Cortex of kidney (tissue), 1 donor: ENCODE measurements at places on chromosomes 11 and 22.

GRCh38 chr22:25802018-25802417 is 60.0 kb downstream of the MYO18B start:
- DNase-seq: no peak

GRCh38 chr11:70631624-70632047 is 233.3 kb downstream of the CTTN start:
- no peak for DNase-seq

GRCh38 chr11:91742155-91742554 is 482.5 kb upstream of the FAT3 start:
- no peak for DNase-seq

DNA sequence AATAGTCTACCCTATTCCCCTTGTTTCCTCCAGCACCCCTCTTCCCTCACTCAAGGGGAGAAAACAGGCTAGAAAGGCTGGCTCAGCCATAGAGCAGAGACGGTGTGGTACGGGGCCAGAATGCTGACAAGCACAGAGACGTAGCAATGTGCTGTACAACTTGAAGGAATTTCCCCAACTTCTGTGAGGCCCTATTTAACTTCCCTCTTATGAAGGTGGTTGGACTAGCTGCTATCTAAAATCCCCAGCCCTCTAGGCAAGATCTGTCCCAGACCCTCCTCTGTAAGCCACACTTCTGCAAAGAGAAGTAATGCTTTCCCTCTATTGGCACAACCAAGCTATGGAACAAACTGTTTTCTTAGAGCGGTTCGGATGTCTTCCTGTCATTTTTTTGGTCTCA is 37.8 kb downstream of the PLEKHA7 start:
- DNase-seq: no peak

- DNase-seq: no peak
Observed at GRCh38 chr11:19808076-19808911, 95.7 kb downstream of the NAV2 start.

DNA sequence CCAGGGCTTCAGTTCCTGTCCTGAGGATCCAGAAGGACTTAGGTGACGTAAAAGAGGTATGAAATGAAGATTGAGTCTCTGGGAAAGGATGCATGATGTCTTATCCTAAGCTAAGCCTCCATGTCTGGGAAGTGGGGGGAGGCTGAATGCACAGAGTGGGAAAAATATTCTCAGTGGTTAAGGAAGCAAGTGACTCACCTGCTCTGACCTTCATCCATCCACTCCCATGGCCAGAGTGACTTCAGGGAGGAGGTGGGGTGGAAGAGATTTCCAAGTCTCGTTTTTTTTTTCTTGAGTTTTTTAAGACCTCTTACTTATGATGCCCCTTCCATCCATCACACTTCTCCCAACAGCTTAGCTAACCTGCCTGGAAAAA is 32.5 kb upstream of the POLD3 start:
- DNase-seq: no peak

- DNase-seq: no peak
Observed at GRCh38 chr22:46795140-46795539, 32.7 kb downstream of the TBC1D22A start.

DNA sequence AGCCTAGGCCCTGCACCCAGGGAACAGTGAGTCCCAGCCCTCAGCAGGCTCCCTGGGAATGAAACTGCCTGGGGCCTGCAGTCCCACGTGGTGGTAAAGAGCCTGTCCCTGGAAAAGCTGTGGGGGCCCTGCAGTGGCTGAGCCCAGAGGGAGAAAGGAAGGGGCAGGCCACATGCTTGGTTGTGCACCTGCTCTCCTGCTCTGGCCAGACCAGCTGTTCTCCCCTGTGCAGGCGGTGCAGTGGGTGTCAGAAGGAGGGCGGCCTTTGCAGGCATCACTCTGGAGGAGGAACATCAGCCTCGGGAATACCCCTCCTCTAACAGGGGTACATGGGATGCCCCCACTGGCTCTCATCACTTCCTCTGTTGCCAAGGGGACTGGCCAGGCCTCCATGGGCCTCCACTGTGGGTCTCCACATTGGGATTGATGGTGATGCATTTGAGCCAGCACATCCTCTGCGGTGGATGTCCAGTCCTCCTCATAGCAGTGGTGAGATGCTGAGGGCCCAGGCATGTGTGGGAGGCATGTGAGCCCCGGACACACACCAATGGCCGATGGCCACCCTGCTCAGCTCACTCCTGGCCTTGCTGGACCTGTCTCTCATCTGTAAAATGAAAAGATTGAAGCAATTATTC is 690.4 kb downstream of the BRD1 start:
- no peak for DNase-seq

DNA sequence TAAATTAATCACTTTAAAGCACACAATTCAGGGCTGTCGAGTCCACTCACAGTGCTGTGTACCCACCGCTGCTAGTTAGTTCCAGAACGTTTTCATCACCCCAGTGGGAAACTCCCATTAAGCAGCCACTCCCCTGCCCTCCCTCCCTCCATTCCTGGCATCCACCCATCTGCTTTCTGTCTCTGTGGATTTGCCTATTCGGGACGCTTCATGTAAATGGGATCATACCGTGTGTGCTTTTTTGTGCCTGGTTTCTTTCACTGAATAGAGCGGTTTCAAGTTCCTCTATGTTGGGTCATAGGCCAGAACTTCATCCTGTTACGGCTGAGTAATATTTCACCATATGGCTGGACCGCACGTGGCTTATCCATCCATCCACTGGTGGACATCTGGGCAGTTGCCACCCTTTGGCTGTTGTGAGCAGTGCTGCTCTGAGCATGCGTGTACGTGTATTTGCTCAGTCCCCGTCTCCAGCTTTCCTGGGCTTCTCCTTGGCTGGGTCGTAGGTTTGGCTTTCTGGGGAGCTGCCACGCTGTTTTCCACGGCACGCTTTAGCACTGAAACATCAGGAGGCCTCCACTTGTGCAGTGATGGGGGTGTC is 30.1 kb downstream of the ARHGAP8 start:
- no peak for DNase-seq

GRCh38 chr11:61882879-61883278 is 8.5 kb downstream of the FADS3 start:
- DNase-seq: no peak

GRCh38 chr11:43021466-43021865 is 290.3 kb upstream of the API5 start:
- DNase-seq: no peak

DNA sequence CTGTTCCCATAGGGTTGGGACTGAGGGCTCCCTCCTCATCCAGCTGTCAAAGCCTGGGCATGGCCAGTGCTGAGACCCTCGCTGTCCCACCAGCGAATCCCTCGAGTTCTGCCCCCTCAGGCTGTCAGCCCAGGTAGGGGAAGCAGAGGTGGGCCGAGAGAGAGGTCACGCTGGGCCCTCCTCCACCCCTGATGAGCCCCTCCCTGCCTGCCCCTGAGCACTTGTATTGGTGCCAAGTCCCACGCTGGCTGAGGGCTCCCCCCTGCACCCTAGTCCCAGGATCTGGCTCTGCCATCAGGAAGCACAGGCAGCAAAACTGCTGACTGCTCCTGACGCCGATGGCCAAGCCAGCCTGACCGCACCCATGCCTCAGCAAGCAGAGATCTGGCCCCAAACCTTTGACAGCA is 3.3 kb downstream of the PRR33 start:
- no peak for DNase-seq

- DNase-seq: no peak
Observed at GRCh38 chr22:45547731-45548130, 45.0 kb downstream of the FBLN1 start.

GRCh38 chr22:22745225-22746060 is 101.0 kb downstream of the GGTLC2 start:
- DNase-seq: no peak

DNA sequence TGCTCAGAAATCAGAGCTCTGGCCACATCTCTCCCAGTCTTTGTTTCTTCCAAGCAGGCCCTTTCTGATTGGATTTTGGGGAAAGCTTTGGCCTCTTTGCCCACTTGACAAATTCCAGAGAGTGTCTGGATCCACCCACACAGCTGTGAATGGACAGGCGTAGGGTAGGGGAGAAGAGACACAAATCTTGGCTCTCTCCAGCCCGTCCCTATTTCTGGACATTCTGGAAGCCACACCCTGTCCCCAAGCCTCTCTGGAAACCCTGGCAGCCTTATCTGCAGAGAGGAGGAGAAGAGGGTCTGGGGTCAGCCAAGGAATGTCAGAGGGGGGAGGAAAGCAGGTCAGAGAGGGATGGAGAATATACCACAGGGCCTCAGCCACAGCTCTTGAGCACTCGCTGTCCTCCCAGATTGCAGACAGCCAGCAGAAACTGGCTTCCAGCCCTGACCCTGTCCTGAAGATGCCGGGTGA is 59.5 kb upstream of the WNT11 start:
- DNase-seq: no peak

DNA sequence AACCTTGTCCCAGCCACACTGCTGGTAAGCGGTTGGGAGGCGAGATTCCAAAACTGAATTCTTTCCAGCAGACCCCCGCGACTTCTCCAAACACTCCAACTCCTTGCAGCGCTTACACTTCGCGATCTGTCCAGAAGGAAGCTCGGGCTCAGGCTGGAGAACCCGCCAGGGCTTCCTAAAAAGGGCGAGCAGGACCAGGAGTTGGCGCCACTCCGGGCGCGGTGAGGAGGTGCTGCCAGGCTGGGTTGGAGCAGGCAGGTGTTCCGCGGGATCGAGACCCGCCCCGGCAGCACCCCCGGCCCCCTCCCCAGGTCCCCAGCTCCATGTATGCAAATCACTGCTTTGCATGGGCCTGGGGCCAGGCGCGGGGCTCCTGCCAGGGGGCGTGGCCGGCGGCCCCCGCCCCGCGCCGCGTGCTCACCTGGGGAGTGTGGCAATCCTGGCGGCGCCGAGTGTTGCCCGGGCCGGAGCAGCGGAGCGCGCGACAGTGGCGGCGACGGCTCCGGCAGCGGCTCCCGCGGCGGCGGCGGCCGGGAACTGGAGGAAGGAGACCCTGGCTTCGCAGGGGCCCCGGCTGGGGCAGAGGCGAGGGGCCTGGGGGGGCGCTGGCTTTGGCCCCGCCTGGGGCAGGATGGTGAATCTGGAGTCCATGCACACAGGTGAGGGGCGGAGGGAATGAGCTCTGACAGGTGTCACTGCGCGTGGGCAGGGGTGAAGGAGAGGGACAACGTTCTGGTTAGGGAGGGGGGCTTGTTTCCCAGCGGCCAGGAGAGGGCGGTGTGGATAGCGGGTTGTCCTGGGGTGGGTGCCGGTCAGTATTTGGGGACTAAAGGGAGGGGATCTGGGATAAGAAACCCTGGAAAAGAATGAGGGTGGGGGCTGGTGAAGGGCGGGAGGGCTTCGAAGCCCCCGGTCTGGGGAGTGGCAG is at the start of gene POU2F3:
Gene POU2F3 (plus strand): TSS at position 428 of the 928 bp plus-strand sequence. CDS start 204 bp downstream, at position 632.
- DNase-seq: no peak

DNA sequence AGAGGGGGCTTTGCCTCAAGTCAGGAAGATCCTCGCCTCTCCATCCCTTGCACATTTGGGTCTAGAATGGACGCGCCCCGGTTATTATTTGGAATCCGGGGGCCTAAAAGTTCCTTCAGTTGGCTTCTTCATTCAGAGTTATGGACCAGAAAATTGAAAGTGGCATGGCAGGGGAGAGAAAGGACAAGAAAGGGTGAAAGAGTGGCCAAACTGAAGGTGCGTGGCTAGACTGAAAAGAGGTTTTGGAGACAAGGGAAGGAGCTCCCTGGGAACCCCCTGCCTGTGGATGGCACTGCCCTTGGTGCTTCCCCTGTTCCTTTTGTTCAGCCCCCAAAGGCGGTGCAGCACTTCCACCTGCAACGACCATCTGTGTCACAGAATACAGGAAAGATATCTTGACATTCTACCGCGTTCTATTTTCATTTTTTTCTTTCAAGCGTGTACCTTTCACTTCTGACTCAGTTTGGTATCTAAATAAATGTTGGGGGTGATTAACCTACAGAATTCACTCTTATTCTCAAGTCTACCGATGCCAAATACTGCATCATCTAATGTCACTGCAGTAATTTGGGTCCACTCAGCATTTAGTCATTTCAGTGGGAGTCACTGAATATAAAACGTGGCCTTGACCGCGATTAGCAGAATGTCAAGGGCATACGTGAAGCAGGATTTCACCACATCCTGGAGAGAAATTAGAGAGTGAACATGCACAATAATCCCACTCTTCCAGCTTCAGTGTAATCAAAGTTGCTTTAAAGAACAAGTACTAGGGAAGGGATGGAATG is 88.1 kb upstream of the ARHGAP32 start:
- DNase-seq: no peak

DNA sequence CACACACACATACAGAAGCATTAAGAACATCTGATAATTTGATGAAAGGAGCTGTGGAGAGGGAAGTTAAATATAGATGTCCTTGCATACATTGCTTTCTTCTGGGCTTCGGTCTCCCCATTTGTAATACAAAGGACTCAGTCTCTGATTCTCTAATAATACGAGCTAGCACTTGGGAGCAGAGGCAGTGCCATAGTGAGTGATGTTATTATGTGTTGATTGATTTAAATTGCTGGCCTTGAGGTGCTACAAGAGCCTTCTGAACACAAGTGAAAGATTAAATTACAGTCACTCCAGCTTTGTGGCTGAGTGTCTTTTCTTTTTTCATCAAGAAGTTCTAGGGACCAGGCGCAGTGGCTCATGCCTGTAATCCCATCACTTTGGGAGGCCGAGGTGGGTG is 61.5 kb upstream of the HMGXB4 start:
- no peak for DNase-seq

- no peak for DNase-seq
Observed at GRCh38 chr11:78740199-78741071, 165.8 kb upstream of the NARS2 start.

- no peak for DNase-seq
Observed at GRCh38 chr11:129989149-129989813, 13.4 kb downstream of the PRDM10 start.

DNA sequence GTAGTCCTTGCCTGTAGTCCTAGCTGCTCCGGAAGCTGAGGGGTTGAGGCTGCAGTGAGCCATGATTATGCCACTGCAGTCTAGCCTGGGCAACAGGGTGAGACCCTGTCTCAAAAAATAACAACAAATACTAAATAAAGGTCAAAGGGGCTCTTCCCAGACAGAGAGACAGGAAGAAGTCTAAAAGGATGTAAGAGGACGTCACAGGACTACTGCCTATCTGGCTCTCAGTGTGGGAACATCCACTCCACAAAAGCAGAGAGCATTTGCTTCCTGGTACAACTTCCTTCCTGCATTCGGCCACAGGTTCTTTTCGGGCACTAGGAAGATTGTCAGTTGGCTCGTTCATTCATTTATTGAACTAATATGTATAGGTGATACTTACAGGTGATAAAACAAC is 110.6 kb downstream of the SGSM3 start:
- no peak for DNase-seq

DNA sequence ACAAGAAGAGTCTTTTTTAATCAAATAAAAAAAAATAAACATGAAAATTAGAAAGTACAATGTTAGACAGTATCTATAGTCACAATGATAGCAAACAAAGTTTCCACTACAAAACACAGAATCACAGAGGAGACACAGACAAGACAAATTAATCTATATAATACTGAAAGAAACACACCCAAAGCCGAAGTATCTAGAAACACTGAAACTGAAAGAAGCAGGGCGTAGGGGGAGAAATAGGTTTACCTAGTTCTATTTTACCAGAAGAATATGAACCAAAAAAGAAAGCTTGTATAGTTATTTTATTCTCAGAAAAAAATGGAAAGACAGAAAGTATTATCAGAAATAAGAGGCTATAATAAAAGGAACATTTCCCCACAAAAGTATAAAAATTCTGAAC is 27.1 kb upstream of the NUP50 start:
- no peak for DNase-seq
